ENCODE measurements at places on chromosomes 5 and 9.

GRCh38 chr5:165775111-165775510 is 2269.7 kb downstream of the MAT2B start:
- DNase-seq: no peak

DNA sequence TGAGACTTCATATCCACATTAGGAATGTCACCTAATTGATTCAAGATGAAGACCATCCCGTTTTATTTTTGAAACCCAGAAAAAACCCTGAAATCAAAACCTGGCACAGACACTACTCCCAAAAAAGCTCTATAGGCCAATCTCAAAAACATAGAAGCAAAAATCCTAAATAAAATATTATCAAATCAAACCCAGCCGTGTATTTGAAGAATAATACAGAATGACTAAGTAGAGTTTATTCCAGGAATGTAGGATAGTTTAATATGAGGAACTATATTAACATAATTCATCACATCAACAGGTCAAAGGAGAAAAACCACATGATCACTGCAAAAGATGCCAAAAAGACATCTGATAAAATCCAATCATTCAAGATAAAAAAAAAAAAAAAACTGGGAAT is 167.1 kb downstream of the ACTL7B start:
- DNase-seq: no peak

GRCh38 chr5:111574311-111574710 is 62.0 kb upstream of the STARD4 start:
- no peak for DNase-seq

GRCh38 chr5:32115985-32116384 is 58.1 kb downstream of the GOLPH3 start:
- DNase-seq: no peak
